Activated T-cell treated with anti-CD3 and anti-CD28 coated beads for 1 hour (primary cell): ENCODE measurements at places on chromosomes 13 and 19.

- no peak for DNase-seq
Observed at GRCh38 chr19:48342841-48343540, 17.6 kb downstream of the EMP3 start.

DNA sequence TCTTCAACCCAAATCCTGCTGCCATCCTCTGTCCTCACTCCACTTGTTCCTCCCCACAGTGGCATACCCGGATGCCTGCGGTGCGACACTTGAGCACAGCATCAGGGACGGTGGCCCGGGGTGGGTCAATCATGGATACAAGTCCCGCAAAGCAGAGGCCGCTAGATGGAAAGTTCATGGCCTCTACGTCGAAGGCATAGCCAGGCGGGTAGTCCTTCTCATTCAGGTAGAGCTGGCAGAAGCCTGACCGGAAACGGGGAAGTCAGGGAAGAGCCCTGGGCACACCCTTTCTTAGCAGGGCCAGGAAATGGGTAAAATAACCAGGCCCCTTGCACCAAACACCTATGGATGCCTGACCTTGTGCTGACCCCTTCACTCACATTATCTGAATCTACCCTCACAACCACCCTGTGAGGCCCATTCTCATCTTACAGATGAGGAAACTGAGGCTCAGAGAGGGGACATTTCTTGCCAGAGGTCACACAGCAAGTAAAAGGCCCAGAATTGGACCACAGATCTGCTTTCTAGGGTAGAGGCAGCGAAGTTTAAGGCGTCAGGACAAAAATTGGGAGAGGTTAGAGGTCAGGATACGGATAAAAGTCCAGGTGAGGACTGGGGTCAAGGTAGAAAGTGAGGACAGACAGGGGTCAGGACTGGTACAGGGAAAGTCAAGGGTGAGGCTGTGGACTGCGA lies 6.5 kb downstream of the ATP4A start:
- no peak for DNase-seq

- DNase-seq, result no peak
Observed at GRCh38 chr19:45215391-45216191, 29.6 kb downstream of the EXOC3L2 start.

GRCh38 chr13:114309806-114310410 lies 4.4 kb upstream of the CHAMP1 start:
- DNase-seq, result no peak

- no peak for DNase-seq
Observed at GRCh38 chr13:51894239-51894638, 32.5 kb downstream of the CCDC70 start.

- no peak for DNase-seq
Observed at GRCh38 chr13:44790289-44790688, 199.0 kb downstream of the NUFIP1 start.

- no peak for DNase-seq
Observed at GRCh38 chr13:88074794-88075510, 403.8 kb downstream of the SLITRK5 start.

GRCh38 chr19:42325896-42326771 lies 699 bp downstream of the MEGF8 start:
- no peak for DNase-seq

GRCh38 chr13:101655435-101655834 lies 203.0 kb downstream of the ITGBL1 start:
- no peak for DNase-seq

GRCh38 chr13:104014803-104015645 lies 948.8 kb upstream of the SLC10A2 start:
- no peak for DNase-seq

- no peak for DNase-seq
Observed at GRCh38 chr19:48509467-48510194, 2.0 kb downstream of the LMTK3 start.

- DNase-seq, result no peak
Observed at GRCh38 chr19:47370045-47370611, 21.0 kb downstream of the DHX34 start.

- no peak for DNase-seq
Observed at GRCh38 chr13:25190771-25191170, 18.7 kb upstream of the AMER2 start.

DNA sequence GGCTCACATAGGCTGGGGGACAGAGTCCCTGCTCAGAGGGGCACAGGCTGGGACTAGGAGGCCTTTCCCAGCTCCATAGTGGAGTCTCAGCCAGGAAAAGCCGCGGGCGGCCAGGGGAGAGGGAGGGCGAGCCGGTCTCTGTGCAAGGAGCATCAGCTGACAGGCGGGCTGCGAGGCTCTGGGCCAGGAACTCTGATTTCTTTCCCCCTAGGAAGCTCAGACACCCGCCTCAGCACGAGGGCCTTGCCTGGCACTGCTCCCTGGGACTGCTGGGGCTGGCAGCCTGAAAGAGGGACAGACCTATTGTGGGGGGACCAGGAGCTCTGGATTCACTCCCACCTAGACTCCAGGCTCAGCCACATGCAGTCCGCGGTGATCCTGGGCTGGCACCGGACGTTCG lies 2.2 kb upstream of the PLK5 start:
- no peak for DNase-seq

GRCh38 chr13:33927315-33927714 lies 109.4 kb downstream of the RFC3 start:
- no peak for DNase-seq

DNA sequence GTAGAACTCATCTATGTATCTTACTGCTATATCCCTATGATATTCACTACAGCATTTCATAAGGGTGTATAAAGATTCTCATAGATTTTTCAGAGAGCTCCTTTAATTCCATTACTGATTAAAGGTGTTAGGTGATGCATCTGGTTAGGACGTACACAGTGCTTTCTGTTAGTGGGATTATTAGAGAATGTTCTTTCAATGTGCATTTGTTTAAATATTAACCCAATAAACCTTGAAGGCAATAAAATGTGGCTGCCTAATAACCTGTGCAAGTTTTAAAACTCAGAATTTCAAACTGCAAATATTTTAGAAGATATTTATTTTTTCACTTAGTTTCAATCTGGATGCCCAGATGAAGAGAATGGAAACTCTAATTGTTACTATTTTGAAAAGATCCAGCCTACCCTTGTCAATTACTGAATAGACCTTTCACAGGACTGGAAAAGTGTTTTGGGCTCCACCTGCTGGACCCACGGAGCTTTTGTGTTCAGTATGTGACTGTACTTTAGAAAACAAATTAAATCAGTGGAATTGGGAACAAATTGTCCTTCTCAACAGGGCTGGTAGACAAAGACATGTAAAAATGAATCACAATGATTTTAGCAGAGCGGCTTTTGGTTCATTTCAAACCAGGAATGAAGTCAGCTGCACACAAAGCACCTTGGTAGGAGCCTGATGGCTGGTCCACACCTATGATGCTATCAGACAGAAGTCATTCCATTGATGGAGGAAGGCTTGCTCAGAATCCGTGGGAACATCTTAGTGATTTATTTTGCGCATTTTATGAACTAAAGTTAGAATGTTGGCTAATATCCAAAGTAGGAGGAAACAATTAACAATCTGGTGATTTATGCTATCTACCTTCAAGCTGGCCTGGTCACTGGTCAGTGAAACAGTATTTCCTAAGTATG lies 89.4 kb upstream of the RAP2A start:
- DNase-seq, result peak; percentile 20
